Dermis blood vessel endothelial cell (primary cell): ENCODE measurements at places on chromosomes 5 and 9. TPM values are rescaled to one million over a fixed set of nuclear protein-coding genes. Genes with fewer than 3 reads are reported as not detected.

RNF224 gene
- total RNA-seq: not detected in 2 replicates

FRMPD1 gene
- not detected in 2 replicates for total RNA-seq

TERT gene
- 0.09 and 0.17 TPM in 2 replicates for total RNA-seq

HTR4 gene
- 0.14 TPM in 1 of 2 replicates, not detected in the other for total RNA-seq

KIF20A gene
- 18.9 and 109 TPM in 2 replicates for total RNA-seq

ADAMTS16 gene
- total RNA-seq: not detected in 2 replicates

DNA sequence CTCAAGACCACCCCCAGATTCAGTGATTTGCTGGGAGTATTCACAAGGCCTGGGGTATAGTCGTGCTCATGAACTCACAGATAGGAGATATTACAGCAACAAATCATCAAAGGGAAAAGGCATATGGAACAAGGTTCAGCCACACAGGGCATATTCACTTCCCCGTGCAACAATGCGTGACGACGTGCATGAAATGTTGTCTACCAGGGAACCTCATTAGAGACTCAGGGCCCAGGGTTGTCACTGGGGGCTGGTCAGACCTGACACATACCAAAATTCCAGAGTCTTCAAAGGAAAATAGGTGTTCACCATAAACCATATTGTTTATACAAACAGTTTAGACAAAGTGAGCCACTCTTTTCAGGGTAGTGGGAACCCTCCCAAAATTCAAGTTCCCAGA, 212.4 kb downstream of the RFK start:
- no peak for DNase-seq

DNA sequence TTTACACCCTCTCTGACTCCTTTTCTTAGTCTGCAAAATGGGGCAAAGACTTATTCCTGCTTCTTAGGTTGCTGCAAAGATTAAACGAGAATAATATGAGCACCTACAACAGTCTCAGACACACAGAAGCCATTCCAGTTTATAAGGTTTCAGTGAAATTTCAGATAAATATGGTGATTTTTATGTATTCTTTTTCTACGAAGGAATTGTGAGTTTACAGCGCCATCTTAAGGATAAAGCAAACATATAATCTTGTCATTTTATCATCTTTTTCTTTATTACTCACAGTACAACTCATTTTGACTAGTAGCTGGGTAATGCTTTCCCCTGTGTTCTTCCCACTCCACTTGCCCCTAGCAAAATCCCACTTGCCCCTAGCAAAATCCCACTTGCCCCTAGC, 29.2 kb upstream of the SMC5 start:
- peak; percentile 43 for DNase-seq

DNA sequence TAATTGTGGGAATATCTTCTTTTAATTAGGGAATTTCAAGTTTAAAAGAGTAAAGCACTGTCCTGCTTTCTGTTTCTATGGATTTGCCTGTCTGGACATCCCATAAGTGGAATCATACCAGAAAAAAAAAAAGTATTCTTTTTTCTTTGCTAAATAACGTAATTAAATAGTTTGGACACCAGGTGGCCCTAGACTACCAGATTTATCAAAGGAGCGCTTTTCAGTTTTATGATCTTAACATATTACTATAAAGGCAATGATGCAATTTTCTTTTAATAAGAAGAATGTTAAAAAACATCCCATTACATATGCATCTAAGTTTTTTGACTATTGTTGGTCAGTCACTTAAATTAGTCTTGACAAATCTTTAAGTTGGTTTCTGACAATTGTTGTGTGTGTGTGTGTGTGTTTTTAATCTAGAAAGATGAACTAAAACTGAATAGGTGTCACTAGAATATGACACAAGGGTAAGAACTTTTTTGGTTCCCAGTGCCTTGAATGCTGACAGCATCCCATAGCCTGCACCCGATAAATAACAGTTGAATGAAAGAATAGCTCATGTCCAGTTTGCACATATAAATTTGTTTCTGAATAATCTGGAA, 49.5 kb downstream of the C5orf22 start:
- peak; percentile 63 for DNase-seq

GRCh38 chr9:90637626-90638025, 5.0 kb downstream of the DIRAS2 start:
- DNase-seq: no peak

GRCh38 chr9:109320331-109320741, 523 bp downstream of the EPB41L4B start:
- peak; percentile 22 for DNase-seq

GRCh38 chr9:97755618-97756267, 58.6 kb upstream of the XPA start:
- no peak for DNase-seq

GRCh38 chr5:73948720-73949119, 322.7 kb downstream of the ARHGEF28 start:
- no peak for DNase-seq

GRCh38 chr5:156375895-156376495, 49.0 kb downstream of the SGCD start:
- DNase-seq: no peak
